ENCODE measurements at places on chromosomes 6 and 20. TPM values are rescaled to one million over a fixed set of nuclear protein-coding genes. Genes with fewer than 3 reads are reported as not detected.

- no peak overlapping the region for H3K4me3 ChIP-seq
- no peak overlapping the region for H3K27ac ChIP-seq
- DNase-seq: no peak
- H3K36me3 ChIP-seq: no peaks in the 10 kb centered on the region
- H3K27me3 ChIP-seq: peaks cover 15% of the 10 kb centered on the region
- peaks cover 3% of the 10 kb centered on the region for H3K4me1 ChIP-seq
Measured at GRCh38 chr6:33505548-33506370, 51.4 kb downstream of the ZBTB9 start.

DNA sequence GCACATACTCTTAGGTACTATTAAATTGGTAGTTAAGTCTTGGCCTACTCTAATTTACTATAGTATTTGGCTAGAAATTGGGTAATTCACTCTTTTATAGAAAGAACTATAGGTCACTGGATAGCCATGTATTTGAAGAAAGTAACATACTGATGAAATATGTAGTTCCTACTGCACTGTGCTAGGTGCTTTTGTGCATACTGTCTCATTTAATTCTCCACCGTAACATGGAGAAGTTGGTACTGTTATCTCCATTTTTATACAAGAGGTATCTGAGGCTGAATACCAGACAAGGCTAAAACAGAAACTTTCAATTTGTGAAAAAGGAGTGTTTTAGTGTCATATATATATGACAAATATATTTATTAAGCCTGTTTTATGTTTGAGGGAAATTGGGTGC lies 29.8 kb downstream of the AFDN start:
- H3K27ac ChIP-seq: no peak overlapping the region
- no peaks in the 10 kb centered on the region for H3K36me3 ChIP-seq
- H3K27me3 ChIP-seq: peaks cover 42% of the 10 kb centered on the region
- no peaks in the 10 kb centered on the region for H3K4me1 ChIP-seq

- H3K4me1 ChIP-seq: no peaks in the 10 kb centered on the region
- H3K36me3 ChIP-seq: no peaks in the 10 kb centered on the region
- H3K27ac ChIP-seq: no peak overlapping the region
- DNase-seq: no peak
- no peak overlapping the region for H3K4me3 ChIP-seq
Measured at GRCh38 chr20:11728937-11729336, 188.8 kb upstream of the BTBD3 start.

DNA sequence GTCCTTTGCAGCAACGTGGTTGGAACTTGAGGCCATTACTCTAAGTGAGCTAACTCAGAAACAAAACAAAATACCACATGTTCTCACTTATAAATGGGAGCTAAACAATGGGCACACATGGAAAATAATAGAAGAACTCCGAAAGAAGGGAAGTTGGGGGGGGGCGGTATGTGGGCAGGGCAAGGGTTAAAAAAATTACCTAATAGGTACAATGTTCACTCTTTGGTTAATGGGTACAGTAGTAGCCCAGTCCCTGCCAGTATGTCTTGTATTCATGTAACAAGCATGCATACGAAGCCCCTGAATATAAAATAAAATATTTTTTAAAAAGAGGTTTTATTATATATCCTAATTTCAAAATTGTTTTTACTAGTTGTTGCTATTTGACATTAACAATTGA lies 15.3 kb upstream of the FHL5 start:
- no peak overlapping the region for H3K27ac ChIP-seq
- no peak overlapping the region for H3K4me3 ChIP-seq
- H3K36me3 ChIP-seq: peaks cover 51% of the 10 kb centered on the region
- no peaks in the 10 kb centered on the region for H3K4me1 ChIP-seq
- no peaks in the 10 kb centered on the region for H3K27me3 ChIP-seq

DNA sequence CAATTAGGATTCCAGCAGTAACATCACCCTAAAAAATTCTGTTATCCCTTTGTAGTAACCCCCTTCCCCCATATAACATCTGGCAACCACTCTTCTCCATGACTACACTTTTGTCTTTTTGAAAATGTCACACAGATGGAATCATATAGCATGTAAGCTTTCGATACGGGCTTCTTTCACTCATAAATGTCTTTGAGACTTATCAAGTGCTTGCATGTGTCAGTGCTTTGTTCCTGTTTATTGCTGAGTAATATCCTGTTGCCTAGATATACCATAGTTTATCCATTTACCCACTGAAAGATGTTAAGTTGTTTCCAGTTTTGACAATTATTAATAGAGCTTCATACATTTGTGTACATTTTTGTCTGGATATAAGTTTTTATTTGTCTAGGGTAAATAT lies 10.4 kb upstream of the SNPH start:
- peaks cover 3% of the 10 kb centered on the region for H3K36me3 ChIP-seq
- H3K27ac ChIP-seq: no peak overlapping the region
- no peak for DNase-seq
- peaks cover 3% of the 10 kb centered on the region for H3K4me1 ChIP-seq

- H3K36me3 ChIP-seq: peaks cover 7% of the 10 kb centered on the region
- H3K4me3 ChIP-seq: peak overlapping the region; percentile 54
- DNase-seq: no peak
- H3K27ac ChIP-seq: peak overlapping the region; percentile 14
Measured at GRCh38 chr20:1467355-1468116, 887 bp upstream of the NSFL1C start.

Gene MYB
- total RNA-seq: 7.5 TPM

Gene TGM2
- total RNA-seq: 0.31 TPM

Gene ZC3H12D
- 6.1 TPM for total RNA-seq
